ENCODE measurements at places on chromosomes 3 and 15.

DNA sequence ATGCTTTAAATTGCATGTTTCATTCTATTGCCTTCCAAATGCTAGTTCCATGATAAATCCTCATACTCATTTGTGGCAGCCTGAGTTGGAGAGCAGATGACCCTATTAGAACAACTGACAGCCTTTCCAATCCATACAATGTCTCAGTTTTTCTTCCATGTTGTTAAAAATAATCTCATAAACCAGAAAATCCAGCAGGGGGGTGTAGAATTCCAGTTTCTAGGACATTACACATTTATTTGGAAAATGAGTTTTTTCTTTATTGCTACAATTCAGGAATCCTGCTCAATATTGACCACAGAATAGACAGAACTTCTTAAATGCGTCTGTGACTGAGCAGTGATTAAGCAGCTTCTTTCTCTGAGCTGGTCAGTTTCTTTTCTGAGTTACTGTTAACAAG is 174.2 kb upstream of the ATP10A start:
- DNase-seq = no peak

DNA sequence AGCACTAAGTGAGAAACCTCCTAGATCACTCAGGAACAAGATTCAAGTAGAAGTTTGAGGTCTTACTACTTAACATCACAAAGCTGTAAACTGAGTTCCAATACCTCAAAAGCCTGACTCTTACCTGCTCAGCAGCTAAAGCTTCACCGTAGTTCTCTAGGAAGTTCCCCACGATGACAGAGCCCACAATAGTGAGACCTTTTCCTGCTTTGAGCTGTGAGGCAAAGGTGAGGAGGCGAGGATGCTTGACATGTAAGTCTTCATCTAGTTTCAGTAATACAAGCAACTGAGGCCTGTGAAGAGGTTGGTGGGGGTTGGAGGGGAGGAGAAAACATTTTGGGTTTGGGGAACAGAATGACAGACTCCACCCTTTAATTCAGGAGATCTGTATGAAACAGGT is 15.7 kb downstream of the EMC4 start:
- DNase-seq = no peak

DNA sequence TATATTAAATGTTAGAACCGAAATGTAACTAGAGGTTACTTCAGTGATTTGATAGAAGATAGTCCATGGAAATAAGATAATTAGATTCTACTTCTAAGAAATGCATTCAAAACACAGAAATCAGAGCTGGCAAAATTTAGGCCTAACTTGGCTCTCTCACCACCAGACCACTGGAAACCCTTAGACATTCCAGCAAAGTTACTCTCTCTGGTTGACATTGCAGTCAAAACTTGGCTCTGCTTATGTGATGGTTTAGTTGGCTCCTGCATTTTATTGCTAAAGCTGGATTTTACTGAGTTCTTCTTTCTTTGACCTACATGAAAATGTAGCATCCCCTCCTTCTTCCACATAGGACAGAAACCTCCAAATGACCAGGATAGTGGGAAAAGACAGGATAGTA is 35.4 kb upstream of the CBLB start:
- DNase-seq = no peak

- no peak for DNase-seq
Measured at GRCh38 chr3:46393554-46394434, 13.1 kb downstream of the CCR5AS start.

- no peak for DNase-seq
Measured at GRCh38 chr3:167406876-167407492, 26.9 kb upstream of the ZBBX start.
